Right renal pelvis (tissue), 4 donors: ENCODE measurements at places on chromosomes 3 and 15. TPM values are rescaled to one million over a fixed set of nuclear protein-coding genes. Genes with fewer than 3 reads are reported as not detected.
A peak's percentile ranks its signal among the peaks of the same experiment; 100 is the strongest.

DNA sequence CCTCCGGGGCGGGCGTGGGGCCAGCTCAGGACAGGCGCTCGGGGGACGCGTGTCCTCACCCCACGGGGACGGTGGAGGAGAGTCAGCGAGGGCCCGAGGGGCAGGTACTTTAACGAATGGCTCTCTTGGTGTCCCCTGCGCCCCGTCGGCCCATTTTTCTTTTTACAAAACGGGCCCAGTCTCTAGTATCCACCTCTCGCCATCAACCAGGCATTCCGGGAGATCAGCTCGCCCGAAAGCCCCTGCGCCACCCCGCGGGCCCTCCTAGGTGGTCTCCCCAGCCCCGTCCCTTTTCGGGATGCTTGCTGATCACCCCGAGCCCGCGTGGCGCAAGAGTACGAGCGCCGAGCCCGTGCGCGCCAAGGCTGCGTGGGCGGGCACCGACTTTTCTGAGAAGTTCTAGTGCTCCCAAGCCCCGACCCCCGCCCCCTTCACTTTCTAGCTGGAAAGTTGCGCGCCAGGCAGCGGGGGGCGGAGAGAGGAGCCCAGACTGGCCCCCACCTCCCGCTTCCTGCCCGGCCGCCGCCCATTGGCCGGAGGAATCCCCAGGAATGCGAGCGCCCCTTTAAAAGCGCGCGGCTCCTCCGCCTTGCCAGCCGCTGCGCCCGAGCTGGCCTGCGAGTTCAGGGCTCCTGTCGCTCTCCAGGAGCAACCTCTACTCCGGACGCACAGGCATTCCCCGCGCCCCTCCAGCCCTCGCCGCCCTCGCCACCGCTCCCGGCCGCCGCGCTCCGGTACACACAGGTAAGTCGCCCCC lies at the start of gene THBS1:
Gene THBS1 (plus strand): TSS at position 595 of the 757 bp plus-strand sequence. CDS start 779 bp downstream, outside the sequence.
- peak; percentile 78 for DNase-seq

- DNase-seq = no peak
Measured at GRCh38 chr3:153268564-153269279, 106.7 kb downstream of the RAP2B start.

SIDT1 gene
- 3.2 TPM for polyA plus RNA-seq

GRCh38 chr15:85974348-85974705 lies 105.3 kb upstream of the AGBL1 start:
- DNase-seq = no peak

- DNase-seq = peak; percentile 28
Measured at GRCh38 chr3:77254967-77255831, 215.3 kb downstream of the ROBO2 start.

SERPINI2 gene
- 0.92 TPM for polyA plus RNA-seq

DNA sequence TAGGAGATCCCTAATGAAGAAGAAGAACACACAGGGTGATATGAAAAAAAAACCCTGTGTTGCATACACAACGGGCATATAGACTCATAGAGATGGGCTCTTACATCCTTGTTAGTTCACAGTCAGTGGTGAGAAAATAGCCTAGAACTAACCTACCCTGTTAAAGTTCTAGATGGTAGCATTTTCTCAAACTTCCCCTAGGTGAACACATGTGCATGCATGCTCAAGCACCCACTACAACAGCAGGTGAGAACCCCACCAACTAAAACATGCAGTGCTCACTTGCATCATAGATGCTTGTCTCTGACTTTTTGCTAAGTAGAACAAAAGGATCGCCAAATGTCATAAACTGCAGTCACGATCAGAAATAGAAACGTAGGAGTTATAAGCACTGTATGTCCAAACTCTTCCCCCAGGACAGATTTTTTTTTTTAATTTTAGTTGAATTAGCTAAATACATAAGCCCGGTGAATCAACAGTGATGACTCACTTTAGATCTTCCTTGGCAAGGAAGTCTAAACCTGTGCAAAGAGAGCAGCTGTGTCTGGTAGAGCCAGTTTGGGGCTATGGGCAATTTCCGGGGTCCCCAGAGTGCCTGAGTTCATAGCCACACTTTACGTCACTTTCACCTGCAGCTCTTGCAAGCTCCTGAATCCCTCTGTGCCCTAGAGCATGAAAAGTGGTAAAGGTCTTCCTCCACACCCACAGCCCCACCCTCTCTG lies 96.2 kb upstream of the SEMA6D start:
- no peak for DNase-seq

GRCh38 chr15:38860674-38861073 lies 296.1 kb upstream of the RASGRP1 start:
- no peak for DNase-seq

DNA sequence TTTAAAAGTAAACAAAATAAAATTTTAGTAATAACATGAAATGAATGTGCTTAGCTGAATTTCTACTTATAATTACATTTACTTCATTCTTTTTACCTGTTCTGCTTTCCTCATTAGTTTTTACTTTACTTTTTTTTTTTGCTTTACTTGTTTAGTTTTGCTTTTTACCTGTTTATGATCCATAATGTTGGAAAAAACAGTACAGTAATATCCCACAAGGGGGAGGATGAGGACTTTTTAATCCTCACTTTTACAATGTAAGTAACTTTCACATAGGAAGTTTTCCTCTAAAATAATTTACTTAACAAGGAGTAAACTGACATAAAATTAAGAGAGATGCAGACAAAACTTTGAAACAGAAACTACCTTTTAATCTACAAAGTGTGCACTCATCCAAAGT lies 268.7 kb downstream of the TBC1D5 start:
- DNase-seq = no peak

OXTR gene
- 0.87 TPM for polyA plus RNA-seq

DNA sequence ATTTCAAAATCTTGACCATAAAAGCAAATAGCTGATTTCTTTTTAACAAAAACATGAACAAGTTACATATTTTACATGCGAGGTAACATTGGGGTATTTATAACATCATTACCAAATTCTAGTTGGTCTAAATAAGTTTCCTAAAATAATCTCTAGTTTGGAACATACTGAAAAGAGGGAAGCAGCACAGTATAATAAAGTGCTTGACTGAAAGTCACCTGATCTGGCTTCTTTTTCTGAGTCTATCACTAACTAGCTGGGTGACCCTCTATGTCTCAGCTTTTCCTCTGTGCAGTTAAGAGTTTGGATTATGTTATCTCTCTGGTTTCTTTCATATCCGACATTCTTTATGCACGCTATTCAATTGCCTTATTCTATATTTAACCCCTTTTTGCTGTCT lies 19.8 kb upstream of the CNTN4 start:
- no peak for DNase-seq

LRRC2 gene
- polyA plus RNA-seq = 3.1 TPM

- no peak for DNase-seq
Measured at GRCh38 chr3:141355242-141355641, 13.1 kb upstream of the ZBTB38 start.
